ENCODE measurements at places on chromosomes 7 and 10.

DNA sequence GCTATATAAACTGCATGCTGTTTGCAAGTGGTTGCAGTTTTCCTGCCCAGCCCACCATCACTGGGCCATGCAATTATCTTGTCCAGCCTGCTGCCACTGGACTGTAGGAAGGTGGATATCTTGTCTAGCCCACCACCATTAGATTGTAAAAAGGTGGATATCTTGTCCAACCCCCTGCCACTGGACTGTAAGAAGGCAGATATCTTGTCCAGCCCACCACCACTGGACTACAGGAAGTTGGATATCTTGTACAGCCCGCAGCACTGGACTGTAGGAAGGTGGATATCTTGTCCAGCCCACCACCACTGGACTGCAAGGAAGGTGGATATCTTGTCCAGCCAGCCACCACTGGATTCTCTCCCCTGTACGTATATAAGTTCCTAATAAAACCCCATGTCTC lies 69.8 kb downstream of the SKAP2 start:
- DNase-seq, result no peak

DNA sequence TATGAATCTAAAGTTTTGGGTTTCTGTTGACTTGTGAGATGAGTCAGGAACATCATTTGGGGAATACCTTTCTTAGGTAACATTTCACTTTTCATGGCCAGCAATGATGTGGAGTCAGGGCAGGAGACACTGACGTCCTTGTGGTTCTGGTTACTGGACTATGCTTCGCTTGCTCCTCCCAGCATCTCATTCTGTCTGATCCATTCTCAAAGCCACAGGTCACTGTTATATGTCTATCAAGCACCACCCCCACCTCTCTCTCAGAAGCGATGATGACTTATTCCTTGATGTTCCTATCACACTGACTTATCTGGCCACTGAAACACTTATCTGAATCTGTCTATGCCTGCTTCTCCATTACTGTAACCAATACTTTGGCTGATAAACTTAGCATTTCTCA lies 51.6 kb downstream of the TES start:
- DNase-seq, result no peak

DNA sequence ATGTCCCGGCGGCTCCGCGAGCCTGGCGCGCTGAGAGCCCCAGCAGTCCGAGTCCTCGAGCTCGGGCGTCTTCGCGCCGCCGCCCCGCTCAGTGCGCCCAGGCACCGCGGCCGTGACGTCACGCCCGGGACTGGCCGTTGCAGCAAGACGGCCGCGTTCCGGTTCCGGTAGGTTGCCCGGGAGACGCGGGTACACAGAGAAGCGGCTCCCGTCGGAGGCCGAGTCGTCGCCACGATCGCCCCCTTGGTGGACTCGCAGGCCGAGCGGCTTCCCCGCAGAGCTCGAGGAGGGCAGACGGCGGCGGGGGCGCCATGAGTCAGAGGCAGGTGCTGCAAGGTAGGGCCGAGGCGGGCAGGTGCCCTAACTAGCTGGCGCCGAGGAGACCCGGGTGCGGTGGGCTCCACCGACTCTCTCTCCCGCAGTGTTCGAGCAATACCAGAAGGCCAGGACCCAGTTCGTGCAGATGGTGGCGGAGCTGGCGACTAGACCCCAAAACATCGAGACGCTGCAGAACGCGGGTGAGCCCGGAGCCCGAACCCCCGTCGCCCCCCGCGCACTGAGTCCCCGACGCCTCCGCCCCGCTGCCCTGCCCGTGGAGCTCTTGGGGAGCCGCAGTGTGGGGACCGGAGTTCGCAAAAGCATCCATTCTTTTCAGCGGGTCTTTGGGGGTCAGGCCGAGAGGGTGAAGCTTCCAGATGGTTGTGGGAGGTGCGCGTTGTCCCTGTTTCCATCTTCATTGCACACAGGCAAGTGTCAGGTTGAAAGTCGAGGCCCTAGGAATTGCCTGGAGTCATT lies at the start of gene SPAG6:
TSS of gene SPAG6 (plus strand) at position 196 of the 795 bp plus-strand sequence. CDS start at position 312, 116 bp downstream.
- peak; percentile 75 for DNase-seq

GRCh38 chr10:11573497-11573896 lies 38.0 kb downstream of the USP6NL start:
- DNase-seq, result no peak

GRCh38 chr7:153034791-153035190 lies 275.2 kb downstream of the ACTR3B start:
- DNase-seq, result no peak
